ENCODE measurements at places on chromosomes 6 and 20. TPM values are rescaled to one million over a fixed set of nuclear protein-coding genes. Genes with fewer than 3 reads are reported as not detected.

LTB gene
- total RNA-seq: 5.4 TPM

CAGE1 gene
- not detected for total RNA-seq

GCNT2 gene
- total RNA-seq: 17.2 TPM

TEAD3 gene
- total RNA-seq: 29.0 TPM

BPIFB1 gene
- total RNA-seq: not detected

Measured in vagina (tissue), 2 donors.